ENCODE measurements at places on chromosomes 2 and 18.

GRCh38 chr2:3253913-3254441 lies 123.6 kb downstream of the EIPR1 start:
- DNase-seq, result no peak

- DNase-seq, result no peak
These were observed 504.7 kb downstream of the EIPR1 start for GRCh38 chr2:2872713-2873449.

DNA sequence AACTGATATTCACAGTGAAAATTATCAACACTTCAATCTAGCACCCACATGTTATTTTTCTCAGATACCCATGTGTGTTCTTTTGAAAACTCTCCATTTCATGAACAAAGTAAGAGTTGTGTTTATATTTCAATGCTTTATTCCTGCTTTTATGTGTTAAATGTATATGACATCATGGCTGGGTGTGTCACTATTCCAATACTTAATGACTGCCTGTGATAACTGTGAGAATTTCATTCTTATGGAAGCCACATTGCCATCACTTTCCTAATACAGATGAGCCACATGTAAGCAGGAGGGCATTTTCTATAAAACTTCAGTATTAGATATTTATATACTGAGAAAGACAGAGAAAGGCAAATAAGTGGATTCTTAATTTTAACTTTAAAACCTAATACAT lies 100.4 kb upstream of the FIGN start:
- no peak for DNase-seq

GRCh38 chr18:63312019-63312409 lies 7.6 kb downstream of the BCL2 start:
- no peak for DNase-seq

DNA sequence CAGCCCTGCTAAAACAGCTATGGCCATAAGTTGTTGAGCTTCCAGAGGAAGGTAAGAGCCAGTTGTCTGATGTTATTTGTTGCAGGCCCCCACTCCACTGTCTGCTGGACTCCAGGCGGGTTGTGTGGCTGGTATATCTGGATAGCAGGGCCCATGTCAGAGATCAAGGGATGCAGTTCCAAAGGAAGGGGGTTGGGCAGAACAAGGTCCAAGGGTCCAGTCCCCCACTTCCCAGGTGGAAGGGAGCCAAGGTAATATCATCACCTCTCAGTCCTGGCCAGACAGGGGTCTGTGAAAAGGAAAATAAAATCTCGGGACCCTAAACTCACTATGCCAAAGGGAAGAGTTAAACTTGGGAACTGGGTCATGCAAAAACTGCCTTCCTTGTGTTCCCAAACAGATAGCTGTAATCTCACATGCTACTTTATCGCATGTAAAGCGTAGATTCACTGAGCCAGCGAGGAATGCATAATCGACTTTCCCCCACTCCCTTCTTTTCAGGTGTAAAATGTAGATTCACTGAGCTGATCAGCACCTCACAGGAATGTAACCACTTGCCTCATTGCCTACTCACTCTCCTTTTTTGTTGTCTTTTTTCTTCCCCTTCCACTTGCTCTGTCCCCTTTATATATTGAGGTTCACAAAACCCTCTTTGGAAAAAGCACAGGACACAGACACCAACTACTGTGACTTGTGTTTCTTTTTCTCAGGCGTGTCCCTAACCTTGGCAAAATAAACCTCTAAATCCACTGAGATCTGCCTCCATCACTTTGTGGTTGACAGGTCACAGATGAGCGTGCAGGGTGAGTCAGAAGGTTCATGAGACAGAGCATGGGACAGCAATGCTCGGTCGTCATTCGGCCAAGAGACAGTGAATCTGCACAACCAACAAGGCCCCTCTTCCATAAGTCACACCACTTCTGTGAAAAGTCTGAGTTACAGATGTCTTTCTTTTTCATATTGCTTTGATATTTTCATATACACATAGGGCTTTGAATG lies 255.3 kb upstream of the SIX2 start:
- DNase-seq, result no peak

DNA sequence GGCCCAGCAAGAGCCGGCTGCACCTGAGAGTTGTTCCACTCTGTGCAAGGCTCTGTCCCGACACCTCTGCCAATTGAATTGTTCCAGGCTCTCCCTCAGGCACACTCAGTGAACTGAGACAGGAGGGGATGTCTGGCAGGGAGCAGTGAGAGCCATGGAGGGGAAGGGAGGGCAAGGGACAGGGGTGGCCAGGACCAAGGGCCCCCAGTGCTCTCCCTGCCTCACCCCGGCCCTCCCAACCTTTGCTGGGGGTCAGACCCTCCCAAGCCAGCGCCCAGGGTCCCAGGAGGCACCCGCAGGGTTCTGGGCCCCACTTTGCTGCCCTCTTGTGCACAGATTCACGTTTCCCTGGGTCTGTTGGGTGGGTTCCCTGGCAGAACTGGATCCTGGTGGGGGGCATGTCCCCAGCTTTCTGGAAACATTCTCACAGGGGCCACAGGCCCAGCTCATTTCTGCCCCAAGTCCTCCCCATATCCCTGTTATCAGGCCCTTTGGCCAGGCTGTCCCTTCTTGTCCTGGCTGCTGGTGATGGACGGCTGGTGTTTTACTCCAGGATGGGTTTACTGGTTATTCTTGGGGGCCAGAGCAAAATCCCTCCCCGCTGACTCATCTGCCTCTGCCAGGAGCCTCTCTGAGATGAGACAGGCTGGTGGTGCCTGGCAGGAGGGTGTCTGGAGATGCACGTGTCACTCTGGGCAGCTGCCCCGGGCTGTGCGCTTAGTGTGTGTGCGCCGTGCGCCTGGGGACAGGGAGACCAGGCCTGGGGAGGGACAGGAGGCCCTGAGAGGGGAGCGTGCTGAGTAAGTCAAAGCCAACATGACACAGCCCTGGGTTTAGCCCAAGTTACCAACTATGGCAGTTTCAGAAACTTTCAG lies 136.5 kb upstream of the CTDP1 start:
- DNase-seq, result no peak

DNA sequence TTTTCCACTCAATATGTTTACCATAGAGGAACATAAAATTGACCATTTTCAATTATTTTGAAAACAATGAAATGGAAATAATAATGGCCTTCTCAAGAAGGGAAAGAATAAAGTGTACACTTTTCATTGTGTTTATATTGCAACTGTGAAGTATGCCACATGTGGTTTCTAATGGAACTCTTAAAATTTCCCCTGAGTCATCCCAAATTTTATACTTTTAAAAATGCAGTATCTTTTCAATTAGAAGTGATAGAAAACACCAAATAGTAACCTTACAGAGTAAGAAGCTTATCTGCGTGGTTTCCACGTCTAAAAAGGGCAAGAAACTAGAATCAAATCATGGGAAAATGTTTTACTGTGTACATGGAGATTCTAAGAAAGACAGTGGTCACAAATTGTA lies 70.0 kb downstream of the SCG2 start:
- no peak for DNase-seq

DNA sequence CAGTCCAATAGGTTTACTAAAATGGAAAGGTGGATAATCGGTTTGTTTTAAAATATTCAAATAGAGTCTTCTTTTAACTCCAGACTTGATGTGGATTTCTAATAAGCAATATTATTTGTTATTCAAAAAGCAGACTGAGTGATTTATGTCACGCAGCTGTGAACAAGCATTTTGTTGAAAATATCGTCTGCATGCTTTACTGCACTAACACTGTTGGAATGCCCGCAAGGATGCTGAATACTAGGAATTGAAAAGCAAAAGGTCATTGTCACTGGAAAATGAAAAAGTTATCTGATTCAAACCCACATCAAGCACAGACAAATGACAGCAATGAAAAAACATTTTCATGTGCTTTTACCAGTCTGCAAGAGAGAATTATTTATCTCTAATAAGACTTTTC lies 31.1 kb downstream of the CHN1 start:
- DNase-seq, result no peak

DNA sequence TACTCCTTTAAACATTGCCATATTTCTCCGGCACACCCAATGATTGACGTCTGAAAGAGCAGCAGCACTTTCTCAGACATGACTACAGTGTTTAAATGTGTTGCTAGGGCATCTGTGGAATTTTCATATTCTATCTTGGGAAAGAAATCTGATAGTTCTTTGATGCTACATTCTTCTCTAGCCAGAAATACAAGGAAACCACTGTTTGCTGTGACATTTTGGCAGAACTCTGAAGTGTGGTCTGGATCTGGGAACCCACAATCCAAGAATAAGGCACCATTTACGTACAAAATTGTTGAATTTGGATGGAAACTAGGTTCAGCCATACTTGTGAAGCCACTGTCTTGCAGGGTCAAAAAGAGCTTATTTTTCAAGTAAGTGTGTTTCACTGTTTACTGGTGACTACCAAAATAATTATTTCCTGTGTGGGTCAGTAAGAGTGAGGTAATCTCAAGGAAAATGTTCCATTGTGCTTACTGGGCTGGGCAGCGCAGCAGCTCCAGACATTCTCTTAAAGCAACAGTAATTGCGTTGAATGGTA lies 21.3 kb upstream of the CD28 start:
- no peak for DNase-seq

DNA sequence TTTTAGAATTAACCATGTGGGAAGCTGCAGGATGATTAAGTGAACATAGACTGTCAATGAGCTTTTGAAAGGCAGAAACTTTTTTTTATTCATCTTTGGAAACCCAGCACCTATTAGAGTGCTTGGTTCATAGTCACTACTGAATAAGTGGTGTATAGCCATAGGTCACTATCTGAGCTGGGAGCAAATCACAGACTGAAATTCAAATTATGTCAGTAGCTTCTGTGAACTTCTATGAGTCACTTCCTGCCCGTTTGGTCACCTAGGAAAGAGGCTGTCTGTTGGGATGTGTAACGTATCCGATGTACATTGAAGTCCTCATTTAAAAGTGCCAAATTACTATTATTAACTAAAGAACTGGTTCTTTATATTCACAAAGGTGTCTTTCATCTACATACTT lies 20.5 kb upstream of the SLC40A1 start:
- DNase-seq, result no peak

- DNase-seq, result no peak
These were observed 38.3 kb downstream of the KLHL29 start for GRCh38 chr2:23423062-23423872.

DNA sequence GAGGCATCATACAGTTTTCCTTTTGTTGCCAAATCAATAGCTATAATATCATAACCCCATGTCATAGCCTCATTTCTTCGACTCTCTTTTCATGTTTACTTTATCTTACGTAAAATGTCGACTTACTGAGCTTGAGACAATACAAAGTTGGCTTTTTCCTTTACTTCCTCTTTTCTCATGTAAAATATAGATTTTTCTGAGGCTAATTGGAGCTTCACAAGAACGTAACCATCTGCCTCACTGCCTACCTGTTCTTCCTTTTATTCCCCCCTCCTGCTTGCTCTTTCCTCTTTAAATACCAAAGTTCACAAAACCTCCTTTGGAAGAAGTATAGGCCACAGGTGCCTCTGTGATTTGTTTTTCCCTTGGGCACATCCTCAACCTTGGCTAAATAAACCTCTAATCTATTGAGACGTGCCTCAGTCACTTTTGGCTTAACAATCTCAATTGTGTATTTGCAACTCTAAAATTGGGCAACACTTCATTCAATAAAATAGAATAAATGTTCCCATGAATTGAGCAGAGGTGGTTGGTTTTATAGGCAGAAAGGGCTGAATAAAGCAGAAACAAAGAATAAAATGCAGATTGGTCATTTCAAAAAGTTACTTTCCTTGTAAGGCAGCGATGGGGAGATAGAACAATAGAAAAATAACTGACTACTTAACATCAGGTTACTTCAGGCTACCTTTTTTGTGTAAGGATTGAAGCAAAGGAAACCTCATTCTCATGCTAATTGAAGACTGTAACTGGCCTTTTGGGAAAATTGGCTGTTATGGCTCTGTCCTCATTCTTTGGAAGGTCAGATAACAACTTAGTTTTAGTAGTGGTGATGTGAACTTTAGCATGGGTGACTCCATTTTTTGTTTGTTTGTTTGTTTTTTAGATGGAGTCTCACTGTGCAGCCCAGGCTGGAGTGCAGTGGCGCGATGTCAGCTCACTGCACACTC lies 21.3 kb downstream of the COMMD1 start:
- DNase-seq, result no peak

DNA sequence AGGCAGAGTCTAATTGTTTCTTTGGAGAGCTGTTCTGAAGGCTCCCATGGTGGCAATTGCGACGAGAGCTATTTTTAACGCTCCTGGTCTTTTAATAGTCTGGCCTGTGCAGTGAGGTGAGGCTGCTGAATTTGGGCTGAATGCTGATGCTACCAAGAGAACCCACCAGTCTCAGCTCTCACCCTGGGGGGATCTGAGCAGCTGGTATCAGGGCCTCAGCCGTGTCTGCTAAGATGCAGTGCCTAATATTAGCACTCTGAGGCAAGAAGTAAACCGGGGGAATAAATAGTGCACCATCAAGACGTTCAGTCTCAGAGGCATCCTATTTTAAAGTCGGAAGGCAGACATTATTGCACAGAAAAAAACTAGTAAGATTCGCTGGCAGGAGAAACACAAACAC lies 214.8 kb upstream of the PID1 start:
- no peak for DNase-seq

Data from stimulated activated CD8-positive, alpha-beta memory T cell treated with anti-CD3 and anti-CD28 coated beads, Interleukin-15, amount 100 ng/mL, for 48 hours (primary cell).